Spleen (tissue), 13 donors: ENCODE measurements at places on chromosomes 4 and X.

- no peak for DNase-seq
Observed at GRCh38 chrX:3788494-3789233, 75.2 kb upstream of the PRKX start.

DNA sequence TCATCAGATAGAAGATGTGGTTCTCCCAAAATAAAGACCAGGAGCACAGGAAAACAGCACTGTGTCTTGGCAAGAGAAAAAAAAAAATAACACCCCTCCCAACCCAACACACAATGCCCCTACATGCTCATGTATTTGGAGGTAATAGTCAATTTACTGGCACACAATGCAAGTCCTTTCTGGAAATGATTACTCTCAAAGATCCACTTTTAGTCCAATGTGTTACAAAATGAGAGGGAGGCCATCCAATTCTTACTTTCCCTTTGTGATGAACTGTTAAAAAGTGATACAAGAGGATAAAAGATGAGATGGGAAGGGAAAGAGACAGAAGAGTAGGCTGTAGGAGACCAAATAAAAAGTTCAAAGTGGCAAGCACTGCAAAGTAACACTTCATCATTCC is 180.3 kb upstream of the DKK2 start:
- no peak for DNase-seq

DNA sequence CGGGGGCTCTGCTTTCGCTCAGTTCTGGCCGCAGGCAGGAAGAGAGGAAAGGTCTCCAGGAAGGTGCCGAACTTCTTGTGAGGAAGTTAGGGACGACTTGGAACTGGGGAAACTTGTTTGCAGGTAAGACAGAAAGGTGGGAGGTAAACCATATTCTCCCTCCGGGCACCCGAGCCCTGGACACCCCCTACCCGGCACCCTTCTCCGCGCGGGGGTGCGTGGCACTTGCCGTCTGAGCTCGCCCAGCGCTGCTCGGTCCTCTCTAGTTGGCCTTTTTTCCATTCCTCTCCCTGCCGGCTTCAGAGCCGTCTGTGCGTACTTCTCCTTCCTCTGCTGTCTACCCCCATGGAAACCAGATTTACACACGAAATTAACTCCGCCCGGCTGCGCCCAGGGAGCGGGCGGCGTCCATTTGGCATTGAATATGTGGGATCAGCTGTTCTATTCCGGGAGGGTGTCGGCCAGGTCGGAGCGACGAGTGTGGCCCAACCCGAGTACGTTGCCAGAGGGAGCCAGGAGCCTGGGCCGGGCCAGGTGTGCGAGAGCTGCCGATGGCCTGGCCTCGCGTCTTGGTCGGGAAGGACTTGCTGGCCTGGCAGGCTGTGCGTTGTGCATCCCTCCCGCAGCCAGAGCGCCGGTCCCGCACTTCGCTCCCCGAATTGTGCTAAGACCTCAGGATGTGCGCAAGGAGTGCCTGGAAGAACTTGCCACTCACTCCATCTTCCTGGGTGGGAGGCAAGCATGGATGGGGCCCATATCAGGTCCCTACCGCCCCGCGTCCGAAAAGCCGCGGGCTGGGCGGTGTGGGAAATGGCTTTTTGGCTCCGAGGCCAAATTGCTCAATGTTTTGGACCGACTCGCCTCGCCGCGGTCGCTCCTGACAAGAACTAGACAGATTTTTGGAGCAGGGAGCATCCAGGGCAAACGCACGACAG is 1.7 kb downstream of the PDGFRA start:
- no peak for DNase-seq

GRCh38 chrX:672931-673330 is 42.3 kb downstream of the SHOX start:
- DNase-seq, result no peak

GRCh38 chrX:33725535-33726210 is 406.4 kb downstream of the FAM47A start:
- DNase-seq, result no peak

- DNase-seq, result no peak
Observed at GRCh38 chr4:54525602-54526001, 132.2 kb upstream of the KIT start.

GRCh38 chr4:129136433-129136832 is 40.5 kb downstream of the C4orf33 start:
- no peak for DNase-seq

GRCh38 chrX:48956728-48957414 is 536 bp downstream of the OTUD5 start:
- peak; percentile 87 for DNase-seq

DNA sequence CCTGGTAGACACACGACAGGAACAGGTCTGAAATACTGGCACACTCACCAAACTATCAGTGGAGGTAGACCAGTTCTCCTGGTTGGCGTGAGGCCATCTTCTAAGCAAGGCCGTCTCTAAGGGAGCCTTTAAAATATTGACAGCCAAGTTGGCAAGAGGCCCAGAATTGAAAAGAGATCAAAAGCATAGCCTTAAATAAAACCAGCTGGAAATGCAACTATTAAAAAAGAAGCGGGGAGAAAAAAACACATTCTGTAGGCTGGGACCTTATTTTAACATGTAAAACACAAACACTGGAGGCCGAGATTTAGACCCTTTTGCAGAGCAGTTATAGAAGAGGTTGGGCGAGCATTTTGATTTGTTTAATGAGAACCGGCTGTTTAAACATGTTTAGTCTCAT is 233.0 kb upstream of the CLNK start:
- DNase-seq, result no peak

- DNase-seq, result peak; percentile 70
Observed at GRCh38 chr4:165874791-165875371, 1.8 kb downstream of the TLL1 start.

- no peak for DNase-seq
Observed at GRCh38 chr4:83010111-83010521, 507 bp downstream of the LIN54 start.

DNA sequence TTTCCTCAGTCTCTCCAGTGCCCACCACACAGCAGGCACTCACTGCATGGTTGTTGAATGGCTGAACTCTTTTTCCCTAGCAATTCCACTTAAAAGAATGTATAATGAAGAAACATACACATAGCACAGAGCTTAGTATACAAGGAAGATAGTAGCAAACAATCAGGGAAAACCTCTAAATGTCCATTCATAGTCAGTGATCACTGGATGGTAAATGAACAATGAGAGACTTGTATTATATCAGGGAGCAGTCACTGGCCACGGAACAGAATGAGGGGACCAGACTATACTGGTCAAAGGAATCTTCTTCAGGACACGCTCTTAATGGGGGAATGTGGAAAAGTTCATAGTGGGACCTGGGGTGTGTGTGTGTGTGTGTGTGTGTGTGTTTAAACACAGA is 43.6 kb upstream of the FAM156A start:
- no peak for DNase-seq

- DNase-seq, result peak; percentile 79
Observed at GRCh38 chr4:184850431-184851199, 24.8 kb upstream of the ACSL1 start.
